ENCODE measurements at places on chromosomes 3 and 15. TPM values are rescaled to one million over a fixed set of nuclear protein-coding genes. Genes with fewer than 3 reads are reported as not detected.
A peak's percentile ranks its signal among the peaks of the same experiment; 100 is the strongest.

- peak overlapping the region; percentile 26 for H3K27ac ChIP-seq
- no peaks in the 10 kb centered on the region for H3K36me3 ChIP-seq
- no peak overlapping the region for H3K4me3 ChIP-seq
- DNase-seq: no peak
Observed at GRCh38 chr3:61847784-61848462, 286.6 kb downstream of the PTPRG start.

GRCh38 chr3:196012941-196013476 lies 68.9 kb downstream of the TFRC start:
- no peak overlapping the region for H3K4me3 ChIP-seq
- no peak overlapping the region for H3K27ac ChIP-seq
- H3K36me3 ChIP-seq: no peaks in the 10 kb centered on the region
- H3K4me1 ChIP-seq: no peaks in the 10 kb centered on the region

GRCh38 chr15:24054547-24055245 lies 367.6 kb upstream of the NDN start:
- no peaks in the 10 kb centered on the region for H3K4me1 ChIP-seq
- H3K36me3 ChIP-seq: no peaks in the 10 kb centered on the region
- H3K4me3 ChIP-seq: no peak overlapping the region
- no peak overlapping the region for H3K27ac ChIP-seq
- no peak for DNase-seq
- H3K27me3 ChIP-seq: no peaks in the 10 kb centered on the region

Gene ZPLD1
- not detected for polyA plus RNA-seq

Measured in H1 (cell line).